Right atrium auricular region (tissue), 2 donors: ENCODE measurements at places on chromosomes 12 and 14. TPM values are rescaled to one million over a fixed set of nuclear protein-coding genes. Genes with fewer than 3 reads are reported as not detected.

The TM9SF1 gene
- total RNA-seq: 42.7 TPM

The RASSF3 gene
- total RNA-seq: 88.4 TPM

GRCh38 chr14:104925214-104925854 is 655 bp downstream of the PLD4 start:
- H3K4me3 ChIP-seq: no peak overlapping the region
- no peaks in the 10 kb centered on the region for H3K36me3 ChIP-seq
- H3K27me3 ChIP-seq: no peaks in the 10 kb centered on the region
- DNase-seq: no peak

GRCh38 chr12:117468016-117468415 is 106.6 kb upstream of the NOS1 start:
- no peak overlapping the region for H3K27ac ChIP-seq
- no peaks in the 10 kb centered on the region for H3K27me3 ChIP-seq
- no peaks in the 10 kb centered on the region for H3K36me3 ChIP-seq
- H3K4me1 ChIP-seq: no peaks in the 10 kb centered on the region

GRCh38 chr14:56055511-56055910 is 62.7 kb upstream of the PELI2 start:
- no peak for DNase-seq
- H3K27me3 ChIP-seq: no peaks in the 10 kb centered on the region
- H3K4me3 ChIP-seq: no peak overlapping the region
- no peak overlapping the region for H3K27ac ChIP-seq
- H3K4me1 ChIP-seq: no peaks in the 10 kb centered on the region

GRCh38 chr12:128205758-128206157 is 61.2 kb upstream of the TMEM132C start:
- H3K27me3 ChIP-seq: no peaks in the 10 kb centered on the region
- no peak for DNase-seq
- H3K36me3 ChIP-seq: no peaks in the 10 kb centered on the region
- H3K4me3 ChIP-seq: no peak overlapping the region
- no peaks in the 10 kb centered on the region for H3K4me1 ChIP-seq
- H3K27ac ChIP-seq: no peak overlapping the region
